Stimulated activated CD4-positive, alpha-beta T cell treated with anti-CD3 and anti-CD28 coated beads, Interleukin-4, amount 100 ng/mL, for 24 hours (primary cell): ENCODE measurements at places on chromosomes 3 and 15.

DNA sequence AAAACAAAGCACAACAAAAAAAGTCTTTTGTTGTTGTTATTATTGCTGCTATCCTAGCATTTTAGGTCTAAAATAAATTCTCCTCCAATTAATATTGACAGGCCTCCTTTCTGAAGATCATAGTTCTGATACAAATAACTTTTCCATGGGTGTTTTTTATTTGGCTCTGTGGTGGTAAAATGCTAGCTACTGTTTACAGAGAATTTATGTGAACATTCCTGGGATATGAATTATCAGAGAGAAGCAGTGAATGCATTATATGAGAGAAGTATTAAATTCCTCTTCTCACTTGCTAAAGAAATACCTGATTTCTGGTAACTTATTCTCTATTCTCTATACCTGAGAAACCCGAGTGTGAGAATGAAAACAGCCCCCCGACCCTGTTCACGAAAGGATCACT, 57.5 kb upstream of the TMCO5A start:
- no peak for DNase-seq

DNA sequence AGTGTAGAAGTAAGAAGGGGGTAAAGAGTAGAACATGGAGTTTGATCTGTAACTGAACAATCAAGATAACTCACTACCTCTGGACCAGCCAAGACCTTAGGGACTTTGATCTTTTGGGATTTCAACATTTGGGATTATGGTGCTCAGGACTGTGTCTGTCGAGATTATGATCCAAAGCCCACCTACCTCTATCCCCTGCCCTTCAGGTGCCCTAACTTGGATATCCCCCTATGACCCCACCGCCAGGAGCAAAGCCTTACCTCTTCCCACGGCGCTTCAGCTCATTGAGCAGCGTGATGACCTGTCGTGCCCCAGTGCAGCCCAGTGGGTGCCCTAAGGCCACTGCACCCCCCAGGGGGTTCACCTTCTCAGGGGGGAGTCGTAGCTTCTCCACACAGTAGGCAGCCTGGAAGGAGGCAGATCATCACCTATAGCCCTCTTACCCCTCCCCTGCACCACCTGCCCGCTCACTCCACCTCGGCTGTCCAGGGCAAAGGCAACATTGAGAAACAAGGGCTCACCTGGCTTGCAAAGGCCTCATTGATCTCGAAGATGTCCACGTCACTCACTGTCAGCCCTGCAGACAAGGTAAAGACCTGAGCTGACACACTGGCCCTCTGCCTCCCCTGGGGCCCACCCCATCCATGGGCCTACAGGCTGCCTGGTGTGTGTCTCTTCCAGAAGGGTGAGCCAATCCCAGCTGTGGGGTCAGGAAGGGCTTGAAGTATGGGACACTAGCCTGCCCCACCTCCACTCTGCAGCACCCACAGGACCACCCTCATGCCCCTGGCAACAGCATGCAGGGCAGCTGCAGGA, 11.4 kb downstream of the ACAA1 start:
- no peak for DNase-seq

DNA sequence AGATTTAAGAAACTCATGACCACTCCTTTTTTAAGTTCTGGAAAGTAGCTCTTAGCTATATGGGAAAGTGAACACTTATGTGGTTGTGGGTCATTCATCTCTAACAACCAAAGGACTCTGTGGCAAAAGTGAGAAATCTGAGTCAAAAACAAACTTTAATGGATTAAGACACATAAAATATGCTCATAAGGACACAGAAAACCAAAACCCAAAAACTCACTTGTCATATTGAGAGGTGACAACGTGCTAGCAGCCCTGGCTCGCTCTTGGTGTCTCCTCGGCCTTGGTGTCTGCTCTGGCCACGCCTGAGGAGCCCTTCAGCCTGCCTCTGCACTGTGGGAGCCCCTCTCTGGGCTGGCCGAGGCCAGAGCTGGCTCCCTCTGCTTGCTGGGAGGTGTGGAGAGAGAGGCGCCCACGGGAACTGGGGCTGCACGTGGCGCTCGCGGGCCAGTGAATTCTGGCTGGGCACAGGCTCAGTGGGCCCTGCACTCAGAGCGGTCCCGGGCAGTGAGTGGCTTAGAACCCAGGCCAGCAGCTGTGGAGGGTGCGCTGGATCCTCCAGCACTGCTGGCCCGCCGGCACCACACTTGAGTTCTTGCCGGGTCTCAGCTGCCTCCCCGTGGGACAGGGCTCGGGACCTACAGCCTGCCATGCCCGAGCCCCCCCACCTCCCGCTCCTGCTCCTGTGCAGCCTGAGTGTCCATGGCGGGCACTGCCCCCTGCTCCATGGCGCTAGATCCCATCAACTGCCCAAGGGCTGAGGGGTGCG, 30.3 kb upstream of the SKIL start:
- DNase-seq, result no peak

DNA sequence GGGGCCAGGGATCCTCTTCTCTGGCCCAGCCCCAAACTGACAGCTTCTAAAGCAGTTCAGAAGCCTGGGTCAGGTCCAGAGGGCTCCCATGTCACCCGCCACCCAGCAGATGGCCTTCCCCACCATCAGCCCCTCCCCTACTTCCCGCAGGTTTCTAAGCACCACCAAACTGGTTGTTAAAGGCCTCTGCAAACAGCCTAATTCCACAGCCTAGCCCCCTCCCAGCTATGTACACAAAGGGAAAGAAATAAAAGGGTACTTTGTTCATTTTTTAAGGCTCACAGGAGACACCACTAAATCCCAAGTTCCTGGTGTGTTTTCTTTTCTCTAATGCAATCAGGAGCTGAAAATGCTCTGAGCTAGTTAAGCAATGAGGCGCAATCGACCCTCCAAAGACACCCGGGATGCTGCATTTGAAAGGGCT, 30.6 kb downstream of the PLCH1 start:
- no peak for DNase-seq

DNA sequence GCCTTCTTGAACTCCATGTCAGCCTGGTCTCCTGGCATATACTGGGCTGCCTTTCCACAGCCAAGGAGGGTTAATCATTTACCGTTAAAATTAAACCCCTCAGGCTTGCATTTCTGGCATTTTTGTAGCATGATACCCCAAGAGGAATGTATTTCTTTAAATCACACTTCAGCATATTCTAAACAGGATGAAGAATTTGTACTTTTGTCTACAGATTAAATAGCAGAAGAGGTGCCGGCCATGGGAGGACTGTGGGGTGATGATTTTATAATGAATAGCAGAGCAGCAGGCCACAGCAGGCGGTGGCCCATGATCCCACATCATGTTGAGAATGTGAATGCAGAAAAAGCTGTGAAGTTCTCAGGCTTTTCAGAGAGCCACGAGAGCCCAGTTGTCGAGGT, 90.2 kb downstream of the ARNT2 start:
- DNase-seq, result no peak

DNA sequence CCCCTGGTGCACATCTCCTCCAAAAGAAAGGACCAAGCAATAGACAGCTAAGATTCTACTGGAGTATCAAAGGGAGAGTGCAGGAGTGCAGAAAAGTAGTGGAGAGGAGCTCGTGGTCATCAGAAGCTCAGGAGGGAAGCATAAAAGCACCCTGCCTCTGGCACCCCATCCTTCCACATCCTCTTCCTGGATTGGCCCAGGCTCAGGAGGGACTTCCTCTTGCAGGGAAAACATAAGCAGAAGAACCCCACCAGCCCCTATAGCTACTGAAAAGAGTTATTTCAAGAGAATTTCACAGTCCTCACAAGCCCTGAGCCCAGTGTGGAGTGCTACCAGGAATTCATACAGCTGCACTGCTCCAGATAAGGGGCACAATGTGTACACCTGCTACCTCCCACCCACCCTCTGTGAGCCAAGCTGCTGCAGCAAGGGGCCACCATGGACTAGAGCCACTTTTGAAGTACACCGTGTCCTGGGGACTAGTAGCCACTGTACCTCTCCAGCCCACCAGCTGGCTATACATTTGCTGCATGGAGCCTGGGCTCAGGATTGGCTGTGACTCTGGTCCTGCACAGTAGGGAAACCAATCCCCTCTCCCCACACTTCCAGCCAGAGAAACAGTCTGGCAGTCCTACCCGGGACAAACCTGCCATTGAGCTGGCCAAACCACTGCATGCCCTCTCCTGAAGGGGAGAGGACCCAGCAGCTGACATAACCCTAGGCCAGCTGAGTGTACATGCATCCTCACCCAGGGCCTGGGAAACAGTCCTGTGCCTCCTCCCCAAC, 43.0 kb downstream of the CD200R1 start:
- no peak for DNase-seq

DNA sequence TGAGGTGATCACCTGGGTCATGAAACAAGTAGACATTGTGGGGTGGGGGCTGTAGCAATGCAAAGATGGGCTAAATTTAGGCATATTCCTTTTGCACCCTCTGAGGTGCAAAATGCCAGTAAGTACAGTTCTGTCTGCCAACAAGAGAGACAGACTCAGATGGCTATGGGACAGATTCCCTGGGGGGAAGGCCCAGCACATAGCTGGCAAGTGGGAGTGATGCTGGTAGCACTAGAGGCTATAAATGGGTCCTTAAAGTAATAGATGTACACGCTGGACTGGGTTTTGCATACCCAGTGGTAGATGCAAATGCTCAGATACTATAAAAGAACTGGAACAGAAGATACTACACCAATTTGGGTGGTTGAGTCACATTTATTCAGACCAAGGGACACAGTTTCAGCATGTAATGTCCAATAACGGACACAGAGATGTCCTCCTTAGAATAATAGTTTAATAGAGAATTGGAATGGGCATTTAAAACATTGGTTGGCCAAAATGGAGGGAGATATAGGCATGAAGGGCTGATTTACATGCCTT, 67.4 kb upstream of the RNU6-1 start:
- DNase-seq, result no peak

- DNase-seq, result no peak
Observed at GRCh38 chr3:4703054-4703480, 209.9 kb downstream of the ITPR1 start.

DNA sequence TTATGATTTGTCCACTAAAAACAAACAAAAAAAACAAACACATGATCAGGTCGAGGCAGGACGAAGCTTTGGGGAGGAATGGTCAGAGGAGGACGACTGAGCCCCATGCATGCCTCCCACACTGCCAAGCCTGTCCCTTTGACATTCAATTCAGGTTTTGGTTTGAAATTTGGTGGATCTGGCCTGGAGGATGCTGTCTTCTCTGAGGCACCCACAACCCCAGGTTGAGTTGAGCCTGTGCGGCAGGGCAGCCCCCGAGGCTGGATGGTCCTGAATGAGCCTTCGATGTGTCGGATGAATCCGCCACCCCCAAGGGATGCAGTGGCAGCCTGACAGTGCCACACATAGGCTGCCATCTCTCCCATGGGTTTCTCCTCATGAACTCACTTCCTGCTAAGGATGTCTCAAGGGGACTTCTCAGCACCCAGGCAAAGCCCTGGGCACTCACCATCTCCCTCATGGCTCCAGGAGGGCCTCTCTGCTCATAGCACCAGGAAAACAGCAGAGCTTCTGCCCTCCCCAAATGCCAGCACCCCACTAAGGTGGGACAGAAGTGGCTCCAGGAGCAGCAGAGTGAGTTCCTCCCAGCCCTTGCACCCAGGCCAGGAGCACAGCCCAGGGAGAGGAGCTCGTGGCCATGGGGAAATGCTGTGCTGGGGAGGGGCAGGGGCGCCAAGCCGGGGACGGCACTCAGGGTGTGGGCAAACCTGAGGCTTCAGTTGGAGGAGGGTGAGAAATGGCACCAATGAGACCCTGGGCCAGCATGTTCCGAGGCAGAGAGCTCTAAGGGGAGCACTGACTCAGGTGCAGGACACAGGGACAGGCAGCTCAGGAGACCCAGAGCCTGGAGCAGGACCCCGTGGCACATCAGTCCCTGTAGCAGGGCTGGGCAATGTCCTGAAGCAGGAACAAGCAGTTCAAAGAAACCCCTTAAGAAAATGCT, 18.5 kb downstream of the PRR23E start:
- no peak for DNase-seq

- no peak for DNase-seq
Observed at GRCh38 chr15:81434851-81435250, 60.8 kb upstream of the TMC3 start.

GRCh38 chr3:189698811-189699210, 67.6 kb downstream of the TP63 start:
- no peak for DNase-seq

DNA sequence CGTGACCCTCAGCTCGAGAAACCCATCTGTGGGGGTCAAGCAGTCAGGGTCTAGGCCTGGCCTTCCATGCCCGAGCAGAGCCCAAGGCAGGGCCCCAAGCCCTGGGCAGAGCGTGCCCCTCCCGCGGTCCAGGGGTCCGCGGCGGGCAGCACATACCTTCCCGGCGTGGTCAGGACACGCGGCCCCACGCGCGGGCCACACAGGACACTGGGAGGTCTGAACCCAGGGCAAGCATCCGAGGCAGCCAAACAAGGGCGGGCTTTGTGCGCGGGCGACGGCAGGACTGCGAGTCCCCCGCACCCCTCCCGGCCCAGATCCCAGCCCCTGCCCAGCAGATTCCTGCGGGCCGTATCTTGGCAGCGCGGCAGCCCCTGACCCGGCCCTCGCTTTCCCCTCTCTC, 61.6 kb upstream of the ACAN start:
- DNase-seq, result no peak

- DNase-seq, result no peak
Observed at GRCh38 chr3:71441217-71441924, 142.2 kb downstream of the FOXP1 start.

- no peak for DNase-seq
Observed at GRCh38 chr3:143783851-143784370, 64.4 kb downstream of the SLC9A9 start.

GRCh38 chr15:87293031-87293430, 963.5 kb downstream of the NTRK3 start:
- no peak for DNase-seq

- DNase-seq, result no peak
Observed at GRCh38 chr3:73028803-73029202, 32.2 kb downstream of the PPP4R2 start.

GRCh38 chr3:42441791-42442190, 31.4 kb upstream of the LYZL4 start:
- no peak for DNase-seq

DNA sequence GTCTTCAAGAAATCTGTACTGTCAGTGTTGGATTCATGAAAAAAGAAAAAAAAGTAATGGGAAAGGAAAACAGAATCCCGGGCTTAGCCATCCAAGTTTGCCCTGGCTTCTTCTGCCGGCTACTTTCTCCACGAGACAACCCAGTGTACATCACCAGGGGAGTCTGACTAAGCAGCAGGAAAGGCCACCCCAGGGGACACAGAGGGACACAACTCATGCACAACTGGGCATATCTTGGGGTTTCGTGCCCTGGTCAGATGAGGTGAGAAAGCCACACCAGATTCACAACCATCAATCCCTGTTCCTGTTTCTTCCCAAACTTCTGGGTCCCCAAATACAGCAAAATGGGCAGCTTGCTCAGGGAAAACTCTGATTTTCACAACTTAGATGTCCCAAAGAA, 33.2 kb downstream of the ADAMTS17 start:
- DNase-seq, result no peak

- no peak for DNase-seq
Observed at GRCh38 chr3:150059729-150060128, 89.0 kb upstream of the PFN2 start.
